ENCODE measurements at places on chromosomes 6 and 20.

GRCh38 chr6:118313762-118314161 is 234.3 kb upstream of the PLN start:
- DNase-seq = no peak

DNA sequence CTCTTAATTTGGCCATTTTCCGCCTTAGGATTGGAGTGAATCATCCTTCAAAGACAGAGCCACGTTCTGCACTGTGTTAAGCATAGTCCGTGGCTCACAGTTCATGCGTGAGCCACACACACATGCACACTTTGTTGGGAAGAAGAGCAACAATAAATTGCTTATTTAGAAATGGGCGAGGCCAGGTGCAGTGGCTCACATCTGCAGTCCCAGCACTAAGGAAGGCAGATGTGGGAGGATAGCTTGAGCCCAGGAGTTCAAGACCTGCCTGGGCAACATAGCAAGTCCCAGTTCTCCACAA is 131.3 kb downstream of the ZDHHC14 start:
- no peak for DNase-seq

DNA sequence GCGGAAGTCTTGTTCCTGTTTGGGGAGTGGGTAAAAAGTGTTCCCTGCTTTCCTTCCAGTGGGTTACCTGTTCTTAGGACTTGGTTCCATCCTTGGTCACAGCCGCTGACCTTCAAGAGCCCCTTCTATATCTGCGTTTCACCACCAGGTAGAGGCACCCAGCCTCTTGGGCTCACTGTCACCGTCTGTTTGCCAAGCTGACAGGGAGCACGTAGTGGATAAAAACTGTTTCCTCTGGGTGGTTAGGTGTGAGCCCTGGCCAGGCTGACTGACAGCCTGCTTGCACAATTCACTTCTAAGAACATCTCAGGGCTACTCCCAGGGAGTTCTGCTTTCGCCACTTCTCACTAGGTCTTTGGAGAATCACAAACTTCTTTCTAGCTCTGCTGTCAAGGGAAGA is 1.8 kb upstream of the JPH2 start:
- DNase-seq = no peak

GRCh38 chr20:39107741-39108140 is 145.6 kb downstream of the DHX35 start:
- no peak for DNase-seq

- no peak for DNase-seq
Measured at GRCh38 chr20:32908334-32909292, 49.9 kb downstream of the EFCAB8 start.

Measured in stimulated activated CD8-positive, alpha-beta memory T cell treated with anti-CD3 and anti-CD28 coated beads, Interleukin-7, amount 100 ng/mL, for 1 hour (primary cell).